ENCODE measurements at places on chromosomes 12 and 14.

DNA sequence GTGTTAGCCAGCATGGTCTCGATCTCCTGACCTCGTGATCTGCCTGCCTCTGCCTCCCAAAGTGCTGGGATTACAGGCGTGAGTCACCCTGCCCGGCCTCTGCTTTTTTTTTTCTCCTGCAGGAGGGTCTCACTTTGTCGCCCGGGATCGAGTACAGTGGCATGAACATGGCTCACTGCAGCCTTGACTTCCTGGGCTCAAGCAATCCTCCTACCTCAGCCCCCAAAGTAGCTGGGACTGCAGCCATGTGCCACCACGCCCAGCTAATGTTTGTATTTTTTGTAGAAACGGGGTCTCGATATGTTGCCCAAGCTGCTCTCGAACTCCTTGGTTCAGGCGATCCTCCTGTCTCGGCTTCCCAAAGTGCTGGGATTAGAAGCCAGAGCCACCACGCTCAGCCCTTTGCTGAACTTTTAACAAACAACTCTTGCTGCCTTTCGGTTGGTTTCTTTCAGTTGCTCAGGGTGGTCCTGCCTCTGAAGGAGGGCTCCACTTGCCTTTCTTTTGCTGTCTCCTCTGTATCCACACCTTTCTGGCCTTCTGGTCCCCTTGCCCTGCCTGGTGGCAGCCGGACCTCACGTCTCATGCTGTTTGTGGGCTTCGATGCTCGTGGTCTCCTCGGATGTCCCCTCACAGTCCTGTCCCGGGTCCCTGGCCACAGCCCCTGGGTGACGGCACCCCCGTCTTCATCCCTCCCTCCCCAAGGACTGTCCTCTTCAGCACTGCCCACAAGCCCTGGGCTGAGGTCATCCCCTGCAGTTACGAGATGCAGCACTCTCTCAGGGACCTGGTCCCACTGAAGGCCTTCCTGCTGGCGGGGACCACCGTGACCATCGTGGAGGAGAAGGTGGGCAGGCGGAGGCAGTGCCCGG is 3.8 kb upstream of the B3GNT4 start:
- DNase-seq = no peak

DNA sequence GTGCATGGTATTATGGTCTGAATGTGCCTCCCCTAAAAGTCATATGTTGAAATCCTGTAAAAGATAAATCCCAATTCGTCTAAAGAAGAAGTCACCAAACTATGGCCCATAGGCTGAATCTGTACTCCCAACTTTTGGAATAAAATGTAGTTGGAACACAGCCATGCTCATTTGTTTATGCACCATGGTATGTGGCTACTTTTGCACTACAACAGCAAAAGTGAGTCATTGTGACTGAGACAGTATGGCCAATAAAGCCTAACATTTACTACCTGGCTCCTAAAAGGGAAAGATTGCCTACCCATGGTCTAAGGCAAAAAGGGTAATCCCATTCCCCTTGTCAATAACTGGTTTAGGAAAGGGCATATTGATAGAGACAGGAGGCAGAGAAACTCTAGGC is 101.8 kb downstream of the LRIG3 start:
- no peak for DNase-seq

- DNase-seq = peak; percentile 64
These were observed 360.4 kb downstream of the MED13L start for GRCh38 chr12:115916910-115917668.

DNA sequence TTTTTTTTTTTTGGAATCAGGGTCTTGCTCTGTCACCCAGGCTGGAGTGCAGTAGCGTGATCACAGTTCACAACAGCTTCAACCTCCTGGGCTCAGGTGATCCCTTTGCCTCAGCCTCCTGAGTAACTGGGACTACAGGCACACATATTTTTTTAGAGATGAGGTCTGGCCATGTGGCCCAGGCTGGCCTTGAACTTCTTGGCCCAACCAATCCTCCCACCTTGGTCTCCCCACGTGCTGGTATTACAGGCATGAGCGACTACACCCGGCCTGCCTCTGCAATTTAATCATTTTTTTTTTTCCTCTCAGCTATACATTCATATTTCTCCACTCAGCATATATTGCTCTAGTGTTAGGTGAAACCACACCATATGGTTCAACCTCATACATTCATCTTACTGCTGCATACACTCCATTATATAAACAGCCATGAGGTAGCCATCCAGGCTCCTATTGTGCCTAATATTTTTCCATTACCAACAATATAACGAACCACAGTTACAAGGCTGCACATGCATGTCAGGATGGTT is 7.1 kb downstream of the STX2 start:
- no peak for DNase-seq

DNA sequence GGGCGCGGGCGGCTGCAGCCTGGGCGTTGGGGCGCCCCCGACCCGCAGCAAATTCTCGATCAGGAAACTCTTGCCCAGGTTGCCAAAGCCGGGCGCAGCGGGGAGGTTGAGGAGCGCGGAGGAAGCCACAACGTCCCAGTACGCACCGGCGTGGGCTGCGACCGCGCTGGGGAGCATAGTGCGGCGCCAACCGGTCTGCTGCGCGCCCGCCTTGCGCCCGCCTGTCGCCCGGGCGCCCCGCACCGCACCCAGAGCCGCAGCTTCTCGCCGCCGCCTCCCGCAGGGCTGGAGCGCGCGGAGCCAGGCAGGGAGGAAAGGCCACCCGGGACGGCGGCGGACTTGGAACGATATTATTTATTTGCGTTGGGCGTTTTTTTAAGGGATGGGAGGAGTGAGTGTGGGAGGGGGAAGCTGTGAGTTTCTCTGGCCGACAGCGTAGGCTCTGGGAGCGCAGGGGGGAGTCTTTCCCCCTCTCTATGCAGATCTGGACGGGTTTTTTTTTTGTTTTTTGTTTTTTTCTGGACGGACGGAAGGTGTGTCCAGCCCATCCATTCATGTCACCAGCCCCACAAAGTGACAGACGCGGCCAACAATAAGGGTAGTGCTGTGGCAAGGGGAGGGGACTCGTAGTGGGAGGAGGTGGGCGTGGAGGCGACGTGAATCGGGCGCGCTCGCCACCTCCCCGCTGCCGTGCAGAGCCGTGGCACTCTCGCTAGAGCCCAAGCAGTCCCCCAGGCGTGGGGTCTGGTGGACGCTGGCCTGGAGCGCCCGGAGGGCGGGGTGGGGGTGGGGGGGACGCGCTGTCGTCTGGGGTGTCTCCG is at the start of gene DBX2:
TSS of gene DBX2 (minus strand) at position 349 of the 821 bp plus-strand sequence. CDS start at position 177, 172 bp downstream.
- no peak for DNase-seq

- DNase-seq = no peak
These were observed 767.7 kb downstream of the DIO2 start for GRCh38 chr14:79443602-79444001.

DNA sequence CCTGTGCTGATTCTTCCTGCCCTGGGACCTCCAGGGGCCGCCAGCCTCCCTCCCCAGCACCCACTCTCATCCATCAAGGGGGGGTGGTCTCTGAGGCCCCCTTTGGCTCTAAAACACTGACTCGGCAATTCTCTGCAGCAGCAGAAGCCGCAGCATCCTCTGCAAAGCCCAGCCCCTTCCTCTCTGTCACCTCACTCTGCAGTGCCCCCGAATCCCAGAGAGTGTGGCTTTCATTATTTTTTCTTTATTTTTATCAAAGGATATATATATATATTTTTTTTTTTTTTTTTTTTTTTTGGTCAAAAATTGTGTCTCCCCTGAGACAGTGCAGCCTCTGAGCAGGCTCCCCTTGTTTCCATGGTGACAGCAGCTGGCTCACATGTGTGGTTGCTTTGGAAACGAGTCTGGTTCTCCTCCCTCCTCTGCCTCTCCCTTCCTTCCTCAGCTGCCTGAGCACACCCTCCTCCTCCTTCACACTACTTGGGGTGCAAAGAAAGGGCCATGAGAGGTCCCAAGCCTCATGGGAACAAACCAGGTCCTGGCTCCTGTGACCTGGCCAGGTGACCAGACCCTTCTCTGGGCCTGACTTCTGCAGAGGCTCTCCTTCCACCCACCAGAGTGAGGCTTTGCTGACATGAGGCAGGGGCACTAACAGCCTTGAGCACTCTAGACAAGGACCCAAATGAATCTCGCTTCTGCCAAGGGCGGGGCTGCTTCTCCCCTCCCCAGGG is 100.5 kb downstream of the LRRC74A start:
- peak; percentile 64 for DNase-seq

GRCh38 chr12:13164921-13165616 is 31.5 kb upstream of the EMP1 start:
- DNase-seq = no peak

DNA sequence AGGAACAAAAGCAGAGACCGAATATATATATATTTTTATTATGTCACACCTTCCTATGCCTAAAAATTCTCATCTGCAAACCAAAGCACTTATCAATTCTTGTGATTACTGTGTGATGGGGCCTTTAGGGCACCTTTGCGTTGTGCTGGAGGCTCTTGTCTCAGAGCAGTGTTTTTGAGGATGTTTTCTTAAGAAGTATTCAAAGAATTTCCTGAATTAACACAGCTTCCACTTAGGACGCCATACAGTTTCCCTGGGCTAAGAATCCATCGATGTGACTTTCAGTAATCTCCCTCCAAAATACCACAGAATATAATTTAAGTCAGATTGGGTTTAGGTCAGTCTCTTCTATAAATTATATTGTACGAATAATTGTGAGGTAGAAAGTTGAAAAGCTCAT is 22.0 kb upstream of the HIF1A start:
- DNase-seq = no peak

DNA sequence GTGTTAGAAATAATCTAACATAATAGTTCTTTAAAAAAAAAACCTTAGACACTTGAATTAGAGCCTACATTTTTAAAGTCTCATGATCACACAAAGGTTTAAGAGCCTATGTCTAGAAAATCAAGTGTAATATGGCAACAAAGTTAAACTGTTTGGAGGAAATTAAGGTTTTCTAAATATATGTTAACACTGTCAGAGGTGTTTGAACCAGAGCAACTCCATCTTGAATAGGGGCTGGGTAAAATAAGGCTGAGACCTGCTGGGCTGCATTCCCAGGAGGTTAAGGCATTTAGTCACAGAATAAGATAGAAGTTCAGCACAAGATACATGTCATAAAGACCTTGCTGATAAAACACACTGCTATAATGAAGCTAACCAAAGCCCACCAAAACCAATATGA is 12.4 kb downstream of the CPNE8 start:
- no peak for DNase-seq

GRCh38 chr12:4203772-4204376 is 69.7 kb upstream of the CCND2 start:
- no peak for DNase-seq

- DNase-seq = no peak
These were observed 39.8 kb upstream of the NPAS3 start for GRCh38 chr14:32898876-32899275.

GRCh38 chr14:60805841-60806430 is 71.4 kb downstream of the MNAT1 start:
- no peak for DNase-seq

- no peak for DNase-seq
These were observed 1.0 kb downstream of the MPHOSPH9 start for GRCh38 chr12:123231931-123232330.
